ENCODE measurements at places on chromosomes 11 and 22.
A peak's percentile ranks its signal among the peaks of the same experiment; 100 is the strongest.

DNA sequence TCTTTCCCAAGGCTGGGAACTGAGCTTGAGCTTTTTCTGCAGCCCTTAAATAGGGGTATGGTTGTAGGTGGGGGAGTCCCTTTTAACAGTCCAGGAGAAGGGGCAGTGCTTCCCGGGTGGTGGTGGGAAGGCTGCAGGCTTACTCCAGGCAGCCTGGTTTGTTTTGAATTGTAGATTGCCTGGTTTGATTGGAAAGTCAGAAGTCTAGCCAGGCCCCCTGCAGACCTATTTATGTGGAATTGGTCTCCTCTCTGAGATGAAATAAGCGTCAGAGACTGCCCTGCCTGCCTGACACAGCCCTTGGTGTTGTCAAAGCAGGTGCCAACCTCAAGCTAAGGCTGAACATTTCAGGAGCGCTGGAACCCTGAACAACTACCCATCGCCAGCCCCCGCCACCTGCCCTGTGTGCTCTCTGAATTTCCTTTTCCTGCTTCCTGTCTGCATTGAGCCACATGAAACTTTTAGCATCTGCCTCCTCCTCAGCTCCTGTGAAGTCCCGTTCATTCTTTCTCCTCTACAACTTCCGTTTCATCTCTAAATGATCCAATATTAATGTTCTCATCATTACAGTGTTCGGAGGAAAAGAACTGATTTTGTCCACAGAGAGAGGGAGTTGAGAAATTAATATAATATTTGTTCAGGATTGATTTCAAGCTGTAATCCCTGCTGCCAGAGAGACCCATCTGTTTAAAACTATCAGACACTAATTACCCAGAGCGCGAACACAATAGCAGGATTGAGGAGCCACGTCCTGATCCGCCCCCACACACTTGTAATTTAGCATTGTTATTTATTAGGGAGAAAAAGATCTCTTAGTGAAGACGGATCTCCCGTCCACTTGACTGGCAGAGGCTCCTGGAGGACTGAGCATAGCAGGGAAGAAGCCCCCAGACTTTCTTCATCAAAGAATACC, 136.5 kb downstream of the TRIM29 start:
- peak; percentile 69 for DNase-seq

GRCh38 chr11:132559331-132560036, 972.8 kb downstream of the OPCML start:
- DNase-seq: no peak

DNA sequence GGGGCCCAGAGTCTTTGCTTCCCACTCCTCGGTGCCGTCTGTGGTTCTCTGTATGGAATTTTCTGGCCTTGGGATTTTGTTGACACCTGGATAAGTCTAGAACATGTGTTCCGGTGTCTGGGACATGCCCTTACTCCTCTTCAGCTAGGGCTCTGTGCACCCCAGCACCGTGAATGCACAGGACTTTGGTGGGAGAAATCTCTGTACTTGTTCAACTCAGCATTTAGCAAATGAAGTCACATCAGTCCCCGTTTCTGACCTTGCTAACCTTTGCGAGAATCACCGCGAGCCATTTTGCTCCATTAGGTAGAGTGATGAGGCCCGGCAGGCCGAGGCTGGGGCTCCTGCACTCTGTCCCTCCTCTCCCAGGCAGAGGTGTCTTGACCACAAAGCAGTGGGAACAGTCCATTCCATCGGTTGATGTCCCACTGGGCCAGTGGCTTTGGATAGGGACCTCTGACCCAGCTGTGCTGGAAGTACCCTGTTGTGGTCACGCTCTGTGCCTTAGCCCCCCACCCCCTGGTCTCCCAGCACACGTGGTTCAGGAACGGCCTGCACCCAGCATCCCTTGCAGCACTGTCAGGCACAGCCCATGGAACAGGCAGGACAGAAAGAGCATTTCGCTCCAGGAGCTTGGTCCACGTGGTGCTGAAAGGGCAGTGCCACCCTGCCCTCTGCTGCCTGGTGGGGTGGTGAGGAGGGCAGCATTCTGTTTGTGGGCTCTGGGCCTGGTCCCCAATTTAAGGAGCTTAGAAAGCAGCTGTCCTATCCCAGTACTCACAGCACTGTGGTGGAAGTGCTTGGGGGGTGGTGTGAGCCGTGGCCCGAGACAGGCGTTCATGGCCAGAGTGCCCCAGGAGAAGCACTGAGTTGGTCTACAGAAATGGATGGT, 73.4 kb downstream of the MED15 start:
- no peak for DNase-seq

DNA sequence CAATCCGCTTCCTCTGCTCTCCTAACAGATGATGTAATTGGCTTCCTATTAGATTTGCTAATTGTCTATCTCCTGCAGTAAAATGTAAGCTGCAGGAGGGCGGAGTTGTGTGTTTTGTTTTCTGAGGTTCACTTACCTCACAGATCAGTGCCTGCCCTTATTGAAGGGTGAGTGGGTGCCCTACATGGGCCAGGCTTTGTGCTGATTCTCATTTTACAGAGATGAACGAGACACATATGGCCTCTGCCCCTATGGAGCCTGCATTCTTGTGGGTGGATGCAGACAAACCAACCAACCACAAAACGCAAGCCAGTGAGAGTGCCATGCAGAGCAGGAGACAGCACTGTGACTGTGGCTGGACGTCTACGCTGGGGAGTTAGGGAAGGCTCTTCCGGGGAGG, 9.9 kb downstream of the TESMIN start:
- no peak for DNase-seq

GRCh38 chr11:2768471-2769408, 68.9 kb upstream of the KCNQ1OT1 start:
- DNase-seq: no peak

Data from globus pallidus (tissue), 1 donor.